ENCODE measurements at places on chromosomes 7 and 10.

DNA sequence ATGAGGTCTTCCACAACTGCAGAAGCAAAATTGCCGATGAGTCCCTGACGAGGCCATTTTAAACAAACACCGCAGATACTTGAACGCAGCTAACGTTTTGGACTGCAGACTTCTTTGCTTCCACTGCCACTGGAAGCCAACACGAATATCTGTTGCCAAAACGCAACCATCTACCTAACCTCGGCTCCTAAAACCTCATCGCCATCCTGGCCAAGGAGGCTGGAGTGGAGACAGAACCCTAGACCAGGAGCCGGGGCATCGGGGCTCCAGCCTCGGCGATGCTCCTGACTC lies 493 bp downstream of the WDR91 start:
- DNase-seq = no peak

GRCh38 chr10:104026762-104027161 lies 58.9 kb downstream of the COL17A1 start:
- DNase-seq = no peak

DNA sequence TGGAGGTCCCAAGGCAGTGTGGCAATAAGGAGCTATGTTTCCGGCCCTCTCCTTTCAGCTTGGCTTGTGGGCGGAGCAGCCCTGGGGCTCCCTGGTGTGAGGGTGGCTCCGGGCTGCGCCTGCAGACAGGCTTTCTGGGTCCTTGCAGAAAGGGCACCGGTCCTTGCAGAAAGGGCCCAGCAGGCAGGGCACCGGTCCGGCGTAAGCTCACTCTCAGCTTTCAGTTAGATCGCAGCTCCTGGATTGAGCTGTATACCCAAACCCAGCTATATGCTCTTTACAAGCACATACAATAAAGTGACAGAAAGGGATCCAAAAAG lies 293.8 kb upstream of the SHH start:
- DNase-seq = no peak

GRCh38 chr10:101282947-101283346 lies 53.7 kb upstream of the LBX1 start:
- DNase-seq = no peak

DNA sequence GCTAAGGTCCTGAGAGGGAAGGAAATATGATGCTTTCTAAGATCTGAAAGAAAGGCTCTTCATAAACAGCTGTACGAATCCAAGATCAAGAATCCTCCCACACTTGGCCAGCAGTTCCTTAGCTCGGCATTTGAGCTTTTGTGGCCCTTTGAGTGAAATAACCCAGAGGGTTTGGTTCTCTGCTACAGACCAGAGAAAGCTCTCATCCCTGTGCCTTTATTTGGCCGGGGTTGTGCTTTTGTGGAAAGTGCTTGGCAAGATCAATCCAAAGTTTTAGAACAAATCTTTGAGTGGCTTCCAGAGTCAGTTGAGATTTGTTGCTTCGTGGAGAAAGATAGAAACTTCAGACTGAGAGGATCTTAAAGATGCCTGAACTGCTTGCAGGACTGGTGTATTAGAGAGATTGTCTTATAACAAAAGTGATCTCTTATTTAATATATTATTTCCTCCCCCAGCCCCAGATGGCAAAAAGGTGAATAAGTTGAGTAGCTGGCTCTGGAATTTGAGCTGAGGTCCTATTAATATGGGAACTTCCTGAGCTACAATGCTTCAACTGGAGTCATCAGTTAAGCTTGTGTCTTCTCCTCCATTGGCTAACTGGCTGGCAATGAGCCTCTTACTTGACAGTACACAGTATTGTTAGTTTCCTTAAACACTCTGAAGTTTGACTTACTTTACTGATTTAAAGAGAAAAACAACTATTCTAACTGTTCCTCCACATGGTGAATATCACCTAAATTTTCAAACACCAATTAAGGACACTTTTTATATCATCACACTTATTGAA lies 687.3 kb downstream of the MAGI2 start:
- DNase-seq = no peak

DNA sequence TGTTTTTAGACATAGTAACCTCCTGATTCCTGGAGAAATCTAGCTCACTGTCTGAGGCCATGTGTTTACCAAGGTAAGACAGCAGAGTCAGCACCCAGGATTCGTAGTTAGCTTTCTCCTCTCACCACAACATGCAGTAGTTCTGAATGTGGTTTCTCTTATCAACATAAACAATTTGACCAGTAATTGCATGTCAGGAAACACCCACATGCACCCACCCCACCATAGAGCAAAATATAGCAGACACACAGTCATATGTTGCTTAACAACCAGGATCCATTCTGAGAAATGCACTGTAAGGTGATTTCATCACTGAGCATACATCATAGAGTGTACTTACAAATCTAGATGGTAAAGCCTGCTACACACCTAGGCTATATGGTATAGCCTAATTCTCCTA lies 1004.0 kb downstream of the ANKRD7 start:
- DNase-seq = no peak

GRCh38 chr10:9825491-9826018 lies 1192.1 kb upstream of the CELF2 start:
- DNase-seq = no peak

GRCh38 chr7:45450571-45451204 lies 123.5 kb upstream of the ADCY1 start:
- no peak for DNase-seq

- DNase-seq = no peak
Observed at GRCh38 chr7:29940199-29940598, 49.4 kb downstream of the SCRN1 start.

DNA sequence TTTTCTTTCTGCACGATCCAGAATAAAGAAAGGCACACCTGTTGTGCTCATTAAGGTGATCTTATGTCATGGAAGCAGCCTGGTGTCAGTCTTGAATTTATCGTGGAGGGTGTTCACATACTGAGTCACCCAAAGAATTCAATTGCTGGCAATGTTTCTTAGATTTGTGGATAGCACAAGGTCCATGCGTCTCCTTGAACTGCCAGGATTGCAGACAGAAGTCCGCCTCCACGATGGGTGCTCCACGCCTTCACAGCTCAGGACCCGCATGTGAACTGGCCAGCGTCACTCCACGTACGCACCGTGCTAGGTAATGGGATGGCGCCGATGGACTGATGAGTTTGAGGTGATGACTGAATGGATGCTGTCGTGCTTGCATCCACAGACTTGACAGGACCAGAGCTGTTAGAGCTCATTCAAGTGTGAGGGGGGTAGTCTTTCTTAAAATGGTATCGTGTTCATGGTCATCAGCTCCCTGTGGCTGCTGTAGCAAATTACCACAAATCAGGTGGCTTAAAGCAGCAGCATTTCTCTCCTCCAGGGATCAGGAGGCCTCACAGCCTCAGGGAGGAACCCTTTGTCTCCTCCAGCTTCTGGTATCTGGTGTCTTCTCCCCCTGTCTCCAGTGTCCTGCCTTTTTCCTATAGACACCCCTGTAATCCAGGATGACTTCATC lies 65.4 kb upstream of the DNAJB6 start:
- no peak for DNase-seq

DNA sequence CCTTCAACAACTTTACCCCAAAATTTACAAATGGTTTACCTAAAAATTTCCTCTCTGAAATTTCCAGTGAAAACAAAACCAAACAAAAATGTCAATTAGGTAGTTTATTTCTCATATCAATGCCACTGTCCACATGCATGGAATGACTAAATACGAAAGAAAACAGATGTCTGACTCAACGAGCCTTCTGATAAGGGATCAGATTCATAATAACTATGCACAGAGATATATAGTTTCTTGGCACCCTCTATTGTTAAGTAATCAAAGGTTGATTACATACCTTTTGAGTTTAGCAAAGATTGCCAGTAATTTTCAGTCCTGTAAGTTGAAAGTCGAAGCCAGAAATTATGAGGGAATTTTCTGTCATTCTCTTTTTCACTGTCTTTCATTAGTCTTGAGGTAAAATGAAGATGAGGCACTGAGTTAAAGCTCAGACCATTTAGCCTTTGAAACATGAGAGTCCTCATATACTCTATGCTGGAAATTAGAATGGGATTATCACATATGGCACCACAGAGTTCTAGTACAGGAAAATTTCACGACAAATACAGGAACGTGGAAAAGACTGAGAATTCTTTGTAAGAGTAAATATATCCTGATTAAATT lies 519.1 kb upstream of the ANKRD30A start:
- no peak for DNase-seq

GRCh38 chr10:110892602-110893288 lies 21.0 kb downstream of the PDCD4 start:
- DNase-seq = no peak

- DNase-seq = no peak
Observed at GRCh38 chr10:133140417-133141143, 19.4 kb upstream of the KNDC1 start.

DNA sequence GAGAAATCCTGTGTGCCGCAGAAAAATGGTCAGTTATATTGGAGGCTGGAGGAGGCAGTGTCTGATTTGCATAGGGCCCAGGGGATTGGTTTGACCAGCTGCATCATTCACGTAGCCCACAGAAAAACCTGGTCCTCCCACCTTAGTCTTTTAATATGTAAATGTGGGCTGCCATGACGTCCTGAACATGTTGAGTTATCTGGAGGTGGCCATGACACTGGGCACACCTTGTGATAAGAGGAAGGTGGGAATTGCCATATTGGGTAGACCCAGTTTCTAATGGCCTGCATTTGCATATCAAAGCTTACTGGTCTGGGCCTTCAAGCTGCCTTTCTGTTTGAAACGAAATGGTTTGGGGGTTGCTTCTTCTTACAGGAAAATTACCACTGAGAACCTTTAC lies 162.2 kb downstream of the AHR start:
- DNase-seq = no peak

DNA sequence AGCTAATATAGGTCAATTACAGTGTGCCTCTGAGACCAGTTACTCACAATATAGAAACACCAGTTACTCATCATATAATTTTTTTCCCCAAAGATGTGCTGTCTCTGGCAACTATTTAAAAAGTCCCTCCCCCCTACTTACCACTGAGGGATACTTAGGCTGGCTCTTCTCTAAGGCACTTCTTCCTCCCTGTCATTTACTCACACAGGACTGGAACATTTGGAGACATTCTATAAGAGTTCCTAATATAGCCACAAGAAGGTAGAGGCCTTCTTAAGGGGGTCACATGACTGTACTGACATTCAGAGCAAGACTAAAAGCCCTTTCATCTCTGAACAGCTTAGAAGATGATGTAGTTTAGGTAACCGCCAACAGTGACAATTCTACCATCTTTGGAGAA lies 44.4 kb upstream of the SLIT1 start:
- no peak for DNase-seq

GRCh38 chr7:42698600-42699374 lies 213.1 kb downstream of the C7orf25 start:
- DNase-seq = no peak

DNA sequence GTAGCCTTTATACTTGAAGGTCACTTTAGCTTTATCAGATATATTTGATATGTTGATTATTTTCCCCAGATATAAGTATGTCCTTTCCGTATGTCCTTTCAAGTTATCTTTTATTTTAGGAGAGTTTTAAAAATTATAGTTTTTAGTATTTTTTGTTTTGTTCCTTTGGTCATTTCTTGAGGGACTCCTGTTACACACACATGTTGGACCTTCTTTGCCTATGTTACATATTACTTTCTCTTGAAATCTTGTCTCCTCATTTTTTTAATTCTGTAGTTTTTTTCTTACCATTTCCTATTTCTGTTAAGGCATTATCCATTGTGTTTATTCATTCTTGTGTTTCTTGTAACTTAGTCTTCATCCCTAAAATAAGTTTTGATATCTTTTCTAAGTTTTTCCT lies 23.9 kb downstream of the GLCCI1 start:
- no peak for DNase-seq

GRCh38 chr10:97199152-97199551 lies 13.4 kb upstream of the SLIT1 start:
- no peak for DNase-seq

DNA sequence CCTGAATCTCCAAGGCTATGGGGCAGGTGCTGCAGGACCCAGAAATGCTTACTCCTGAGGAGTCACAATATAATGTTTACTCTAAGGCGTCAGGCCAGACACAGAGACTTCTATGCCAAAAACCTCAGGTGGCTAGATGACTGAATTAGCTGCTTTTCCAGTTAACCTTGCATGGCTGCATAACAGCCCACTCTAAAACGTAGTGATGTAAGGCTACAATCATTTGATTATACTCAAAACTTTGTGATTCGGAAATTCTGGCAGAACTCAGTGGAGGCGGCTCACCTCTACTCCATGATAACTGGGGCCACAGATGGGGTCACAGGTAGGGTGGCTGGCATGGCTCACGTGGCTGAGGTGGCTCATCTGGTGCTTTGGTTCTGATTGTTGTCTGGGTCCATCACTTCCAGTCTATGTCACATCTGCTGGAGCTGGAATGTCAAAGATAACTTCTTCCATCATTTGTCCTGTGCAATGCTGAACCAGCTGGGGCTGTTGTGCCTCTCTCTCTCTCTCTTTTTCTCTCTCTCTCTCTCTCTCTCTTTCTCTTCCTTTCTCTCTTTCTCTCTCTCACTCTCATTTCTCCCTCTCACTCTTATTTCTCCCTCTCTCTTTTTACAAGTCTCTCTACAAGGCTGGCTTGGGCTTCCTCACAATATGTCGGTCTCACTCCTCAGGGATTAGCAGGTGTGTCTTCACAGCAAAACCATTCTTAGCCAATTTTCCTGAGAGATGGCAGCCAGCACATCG lies 11.8 kb downstream of the TMEM72 start:
- DNase-seq = no peak

DNA sequence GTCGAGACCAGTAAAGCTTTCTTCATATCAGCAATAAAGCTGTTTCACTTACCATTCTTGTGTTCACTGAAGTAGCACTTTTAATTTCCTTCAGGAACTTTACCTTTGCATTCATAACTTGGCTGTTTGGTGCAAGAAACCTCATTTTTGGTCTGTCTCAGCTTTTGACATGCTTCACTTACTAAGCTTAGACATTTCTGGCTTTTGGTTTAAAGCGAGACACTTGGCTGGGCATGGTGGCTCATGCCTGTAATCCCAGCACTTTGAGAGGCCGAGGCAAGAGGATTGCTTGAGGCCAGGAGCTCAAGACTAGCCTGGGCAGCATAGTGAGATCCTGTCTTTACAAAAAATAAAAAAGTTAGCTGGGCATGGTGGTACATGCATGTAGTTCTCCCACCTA lies 15.8 kb downstream of the PLEKHA1 start:
- DNase-seq = no peak

GRCh38 chr10:86944907-86945306 lies 12.5 kb downstream of the MMRN2 start:
- DNase-seq = no peak
